ENCODE measurements at places on chromosomes 13 and 19.

DNA sequence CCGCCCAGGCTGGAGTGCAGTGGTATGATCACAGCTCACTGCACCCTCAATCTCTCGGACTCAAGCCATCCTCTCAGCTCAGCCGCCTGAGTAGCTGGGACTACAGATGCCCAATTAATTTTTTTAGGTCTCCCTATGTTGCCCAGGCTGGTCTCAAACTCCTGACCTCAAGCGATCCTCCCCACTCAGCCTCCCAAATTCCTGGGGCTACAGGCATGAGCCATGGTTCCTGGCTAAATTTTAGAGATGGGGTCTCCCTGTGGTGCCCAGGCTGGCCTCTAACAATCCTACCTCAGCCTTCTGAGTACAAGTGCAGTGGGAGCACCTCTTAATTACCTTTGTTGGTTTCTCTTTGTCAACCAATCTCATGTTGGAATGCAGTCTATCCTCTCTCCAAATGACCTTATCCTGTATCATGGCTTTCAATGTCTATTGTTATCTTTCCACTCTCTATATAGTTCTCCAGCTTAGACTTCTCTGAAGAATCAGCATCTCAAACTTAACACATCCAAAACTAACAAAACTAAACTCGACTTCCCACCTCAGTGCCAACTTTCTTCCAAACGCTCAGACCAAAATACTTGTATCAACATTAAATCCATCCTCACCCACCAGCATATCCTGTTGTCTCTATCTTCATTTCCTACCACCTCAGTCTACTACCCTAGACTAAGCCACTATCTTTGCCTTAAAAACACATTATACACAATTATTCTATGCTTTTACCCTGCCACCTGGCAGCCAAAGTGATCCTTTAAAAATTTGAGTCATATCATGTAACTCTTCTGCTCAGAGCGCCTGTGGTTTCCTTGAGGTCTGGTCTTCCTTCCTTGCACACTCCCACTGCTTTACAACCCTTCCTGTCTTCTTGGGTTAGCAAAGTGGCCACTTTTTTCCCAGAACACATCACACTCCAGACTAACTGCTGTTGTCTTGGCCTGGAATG, 6.7 kb downstream of the TPT1 start:
- peak; percentile 42 for DNase-seq

GRCh38 chr13:40148742-40149141, 493.3 kb downstream of the COG6 start:
- no peak for DNase-seq

GRCh38 chr19:47901370-47901769, 15.3 kb upstream of the SULT2A1 start:
- no peak for DNase-seq

DNA sequence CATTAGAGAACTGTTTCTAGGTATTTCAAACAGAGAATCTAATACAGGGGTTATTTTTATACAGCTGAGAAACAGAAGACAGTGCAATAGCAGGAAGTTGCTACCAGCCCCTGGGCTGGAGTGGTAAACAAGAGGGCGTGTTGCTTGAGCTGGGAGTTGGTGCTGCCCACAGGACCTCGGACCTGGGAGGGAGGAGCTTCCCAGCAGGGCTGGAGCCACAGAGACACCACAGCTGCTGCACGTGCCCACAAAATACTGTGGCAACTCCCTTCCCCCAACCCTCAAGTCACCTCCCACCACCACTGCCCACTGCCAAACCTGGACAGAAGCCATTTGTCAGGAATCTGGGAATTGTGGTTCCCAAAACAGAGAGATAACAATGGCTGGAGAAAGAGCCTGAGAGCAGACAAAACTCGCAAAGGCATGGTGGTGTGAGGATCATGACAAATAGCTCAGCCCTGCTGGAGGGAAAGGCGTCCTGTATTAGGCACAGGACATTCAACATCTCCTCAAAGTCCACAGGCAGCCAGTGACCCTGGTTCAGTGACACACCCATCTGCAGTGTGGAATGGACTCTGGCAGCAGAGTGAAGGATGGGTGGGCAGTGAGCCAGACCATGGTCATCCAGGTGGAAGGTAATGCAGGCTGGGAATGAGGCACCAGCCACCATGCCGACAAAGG, 57.2 kb downstream of the SPATA13 start:
- DNase-seq, result no peak

- no peak for DNase-seq
Measured at GRCh38 chr19:46326608-46327007, 20.3 kb upstream of the PPP5C start.

DNA sequence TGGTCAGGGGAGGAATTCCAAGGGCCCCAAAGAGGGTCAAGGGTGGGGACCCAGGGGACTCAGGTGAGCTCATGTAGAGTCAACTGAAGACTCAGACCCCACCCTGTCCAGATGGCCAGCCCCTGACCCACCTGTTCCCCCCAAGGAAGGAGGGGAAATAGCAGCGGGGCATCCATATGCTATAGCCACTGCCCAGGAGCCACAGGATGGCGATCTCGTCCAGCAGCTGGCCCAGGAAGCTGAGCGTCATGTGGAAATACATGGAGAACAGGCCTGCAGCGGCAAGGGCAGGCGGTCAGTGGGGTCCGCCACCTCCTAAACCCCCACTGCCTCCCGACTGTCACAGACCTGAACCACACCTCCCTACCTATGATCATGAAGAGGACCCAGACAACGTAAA, 21.4 kb downstream of the ACER1 start:
- DNase-seq, result no peak

GRCh38 chr19:42150911-42151361, 18.7 kb upstream of the POU2F2 start:
- DNase-seq, result no peak

All from activated gamma-delta T cell treated with Interleukin-2 at 50 U/mL for 16 hours (primary cell).